ENCODE measurements at places on chromosomes 6 and 20.
A peak's percentile ranks its signal among the peaks of the same experiment; 100 is the strongest.

GRCh38 chr6:153976921-153977693 is 61.9 kb upstream of the OPRM1 start:
- DNase-seq: no peak

DNA sequence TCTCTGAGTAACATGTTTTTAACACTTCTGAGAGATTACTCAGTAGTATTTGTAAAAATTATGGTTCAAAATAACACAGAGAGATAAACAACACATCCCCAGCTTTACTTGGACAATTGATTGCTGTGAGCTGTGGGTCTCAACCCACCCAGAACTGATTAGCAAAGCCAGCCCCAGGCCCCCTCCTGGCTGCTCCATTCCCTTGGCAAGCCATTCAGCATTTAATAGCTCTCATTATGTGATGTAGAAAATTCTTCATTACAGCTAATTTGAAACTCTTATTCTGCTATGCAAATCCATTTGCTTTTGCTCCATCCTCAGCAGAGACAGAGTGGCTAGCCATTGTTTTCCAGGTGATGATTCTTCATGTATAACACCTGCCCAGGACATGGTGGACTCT is 16.6 kb upstream of the SIRT5 start:
- DNase-seq: no peak

GRCh38 chr6:63475707-63476106 is 96.6 kb upstream of the LOC128125822 start:
- no peak for DNase-seq

DNA sequence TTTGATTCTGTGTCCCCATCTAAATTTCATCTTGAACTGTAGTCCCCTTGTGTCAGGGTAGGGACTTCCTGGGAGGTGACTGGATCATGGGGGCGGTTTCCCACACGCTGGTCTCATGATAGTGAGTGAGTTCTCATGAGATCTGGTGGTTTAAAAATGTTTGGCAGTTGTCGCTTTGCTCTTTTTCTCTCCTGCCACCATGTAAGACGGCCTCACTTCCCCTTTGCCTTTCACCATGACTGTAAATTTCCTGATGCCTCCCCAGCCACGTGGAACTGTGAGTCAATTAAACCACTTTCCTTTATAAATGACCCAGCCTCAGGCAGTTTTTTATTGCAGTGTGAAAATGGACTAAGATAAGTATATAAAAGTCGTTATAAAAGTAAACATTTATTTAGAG is 80.5 kb upstream of the SGK1 start:
- DNase-seq: peak; percentile 10

GRCh38 chr6:75603106-75603420 is 1.4 kb downstream of the SENP6 start:
- DNase-seq: no peak

GRCh38 chr20:723756-724155 is 44.5 kb downstream of the SLC52A3 start:
- no peak for DNase-seq

GRCh38 chr6:14447240-14447639 is 329.7 kb downstream of the CD83 start:
- no peak for DNase-seq

Measured in hematopoietic multipotent progenitor cell treated with erythropoietin and hydrocortisone succinate and interleukin-3 and kit ligand, for 6 days (in vitro differentiated cells).